CD4-positive, alpha-beta T cell treated with Interleukin-15 for 4 hours (primary cell): ENCODE measurements at places on chromosomes 5 and 9.
A peak's percentile ranks its signal among the peaks of the same experiment; 100 is the strongest.

DNA sequence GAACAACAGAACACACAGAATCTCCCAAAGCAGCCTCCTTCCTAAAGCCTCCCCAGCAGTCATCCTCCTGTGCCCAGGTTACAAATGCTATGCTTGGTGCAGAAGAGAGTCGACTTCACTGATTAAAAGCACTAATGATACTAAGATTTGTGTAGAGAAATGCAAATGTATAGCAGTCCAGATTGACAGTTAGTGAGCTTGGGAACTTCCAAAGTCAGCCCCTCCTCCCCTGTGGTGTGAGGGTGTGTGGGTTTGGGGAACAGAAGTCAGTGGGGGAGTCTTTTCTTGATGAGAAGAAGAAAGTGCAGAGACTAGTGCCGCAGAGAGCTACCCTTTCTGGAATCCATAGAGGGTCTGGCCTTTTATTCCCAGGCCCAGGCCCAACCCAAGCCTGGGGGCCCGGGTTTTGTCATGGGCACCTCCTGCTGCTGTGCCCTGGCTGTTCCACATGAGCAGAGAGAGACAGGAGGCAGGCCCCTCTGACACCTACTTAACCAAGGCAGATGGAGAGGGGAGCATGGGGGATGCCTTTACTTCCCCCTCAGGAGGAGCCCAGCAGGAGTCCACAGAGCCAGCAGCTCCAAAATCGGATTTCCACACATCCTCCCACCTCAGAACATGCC lies 173.3 kb downstream of the DENND1A start:
- no peak for DNase-seq

DNA sequence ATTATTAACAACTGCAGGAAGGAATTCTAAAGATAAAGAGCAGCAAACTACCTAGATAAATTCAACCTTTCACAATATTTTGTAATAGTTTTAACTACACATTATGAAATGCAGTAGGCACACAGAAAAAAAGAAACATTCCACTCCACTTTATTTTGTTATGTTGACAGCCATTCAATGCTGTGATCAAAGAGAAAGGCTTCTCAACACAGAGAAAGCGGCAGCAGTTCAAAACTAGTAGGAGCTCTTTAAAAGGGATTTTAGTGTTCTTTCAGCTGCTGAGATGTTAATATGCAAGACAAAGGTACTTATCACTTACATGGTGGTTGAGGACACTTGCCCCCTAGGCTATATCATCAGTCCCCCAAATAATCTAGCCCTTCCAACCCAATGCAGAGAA lies 11.6 kb downstream of the CEMIP2 start:
- no peak for DNase-seq

- DNase-seq: no peak
Observed at GRCh38 chr5:155136216-155136850, 122.8 kb downstream of the KIF4B start.

DNA sequence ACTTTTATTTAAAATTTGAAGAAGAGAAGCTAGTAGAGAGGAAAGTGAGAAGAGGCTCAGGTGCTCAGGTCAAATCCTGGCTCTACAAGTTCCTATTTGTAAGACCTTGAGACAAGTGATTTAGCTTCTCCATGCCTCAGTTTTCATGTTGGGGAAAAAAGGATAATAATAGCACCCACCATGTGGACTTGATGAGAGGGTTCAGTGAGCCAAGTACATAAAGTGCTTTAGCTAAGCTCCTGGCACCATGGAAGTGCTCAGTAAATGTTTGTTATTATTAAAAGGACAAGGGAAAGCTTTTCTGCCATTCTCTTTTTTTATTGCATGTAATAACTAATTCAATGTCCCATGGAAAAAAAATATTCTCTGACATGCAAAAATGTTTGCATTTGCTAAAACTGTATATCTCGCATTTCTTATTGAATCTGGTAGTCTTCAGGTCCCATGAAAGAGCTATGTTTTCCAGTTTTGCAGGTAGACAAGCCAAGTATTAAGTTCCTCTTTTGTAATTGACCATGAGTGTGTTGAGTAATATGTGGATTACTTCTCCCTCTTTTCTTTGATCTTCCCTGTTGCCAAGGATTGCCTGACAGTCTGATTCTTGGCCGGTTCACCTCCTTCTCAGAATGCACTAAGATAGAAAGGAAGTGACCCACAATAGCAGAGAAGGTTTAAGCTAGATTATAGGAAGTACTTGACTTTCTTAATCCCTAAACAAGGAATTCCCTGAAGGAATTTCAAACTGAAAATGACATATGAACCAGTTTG lies 45.6 kb upstream of the TRIM32 start:
- no peak for DNase-seq

DNA sequence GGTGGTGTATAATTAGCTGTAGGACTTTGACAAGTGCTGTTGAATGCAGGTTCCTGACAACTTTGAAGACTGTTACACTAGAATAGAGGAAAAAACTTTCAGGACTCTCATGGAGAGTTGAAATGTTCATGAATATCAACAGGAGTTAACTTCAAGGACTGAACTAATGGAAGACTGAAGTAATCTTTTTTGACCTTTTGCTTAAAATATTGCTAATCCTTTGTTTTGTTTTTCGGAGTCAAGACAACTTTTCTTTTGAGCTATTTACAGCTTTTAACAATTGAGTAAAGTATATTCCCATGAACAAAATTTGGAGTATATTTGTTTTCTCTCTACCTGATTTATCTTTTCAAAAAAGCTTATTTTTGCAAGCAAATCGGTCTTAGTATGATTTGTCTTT lies 34.1 kb upstream of the MTMR12 start:
- DNase-seq: no peak

- peak; percentile 43 for DNase-seq
Observed at GRCh38 chr5:35672995-35673394, 55.3 kb downstream of the SPEF2 start.

- DNase-seq: no peak
Observed at GRCh38 chr5:61000887-61001286, 55.9 kb downstream of the NDUFAF2 start.

- DNase-seq: no peak
Observed at GRCh38 chr5:135821802-135822201, 12.7 kb upstream of the SLC25A48 start.

GRCh38 chr9:125850106-125850632 lies 103.0 kb downstream of the PBX3 start:
- DNase-seq: no peak

DNA sequence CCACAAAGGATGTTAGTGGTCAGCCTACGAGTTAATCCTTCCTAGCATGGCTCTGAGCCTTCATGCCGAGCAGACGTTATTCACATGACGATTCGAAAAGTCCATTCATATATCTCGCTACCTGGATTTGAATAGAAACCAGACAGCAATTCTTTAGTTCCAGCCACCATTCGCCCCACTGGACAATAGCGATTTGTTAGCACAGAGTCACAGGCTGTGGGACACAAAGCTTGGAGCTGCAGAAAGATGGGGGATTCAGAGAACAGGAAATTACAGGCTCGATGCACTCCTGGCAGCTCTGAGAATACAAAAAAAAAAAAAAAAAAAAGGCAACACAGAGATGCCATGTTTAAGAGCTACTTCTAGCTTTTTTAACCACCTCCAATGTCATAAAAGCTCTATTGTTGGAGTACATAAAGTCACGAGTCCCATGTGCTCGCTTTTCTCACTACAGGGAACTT lies 110.7 kb downstream of the NR6A1 start:
- no peak for DNase-seq

- DNase-seq: no peak
Observed at GRCh38 chr9:123894822-123895221, 35.1 kb downstream of the DENND1A start.

DNA sequence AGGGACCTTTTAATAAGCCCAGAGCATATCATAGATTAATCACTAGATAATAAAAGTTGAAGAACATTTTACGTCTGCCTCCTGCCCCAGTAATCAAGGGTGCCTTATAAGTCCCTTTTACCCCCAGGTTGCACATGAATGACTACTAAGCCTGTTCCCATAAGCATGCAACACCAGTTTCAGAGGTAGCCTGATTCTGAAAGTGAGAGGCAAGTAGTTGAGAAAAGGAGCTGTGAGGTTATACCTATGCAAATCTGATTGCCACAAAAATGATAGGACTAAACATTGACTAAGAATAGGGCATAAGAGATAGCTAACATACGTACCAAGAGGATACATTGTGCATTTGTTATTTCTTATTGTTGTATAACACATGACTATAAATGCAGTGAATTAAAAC lies 681.9 kb downstream of the ISL1 start:
- no peak for DNase-seq

DNA sequence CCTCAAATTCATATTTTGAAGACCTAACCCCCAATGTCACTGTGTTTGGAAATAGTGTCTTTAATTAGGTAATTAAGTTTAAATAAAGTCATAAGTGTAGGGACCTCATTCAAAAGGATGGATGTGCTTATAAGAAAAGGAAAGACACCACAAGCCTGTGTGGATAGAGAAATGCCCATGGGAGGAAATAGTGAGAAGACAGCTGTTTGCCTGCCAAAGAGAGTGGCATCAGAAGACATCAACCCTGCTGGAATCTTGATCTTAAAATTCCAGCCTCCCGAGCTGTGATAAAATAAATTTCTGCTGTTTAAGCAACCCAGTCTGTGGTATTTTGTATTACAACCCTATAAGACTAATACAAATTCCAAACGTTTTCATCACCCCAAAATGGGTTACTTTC lies 1867.9 kb upstream of the NUDT12 start:
- DNase-seq: no peak

DNA sequence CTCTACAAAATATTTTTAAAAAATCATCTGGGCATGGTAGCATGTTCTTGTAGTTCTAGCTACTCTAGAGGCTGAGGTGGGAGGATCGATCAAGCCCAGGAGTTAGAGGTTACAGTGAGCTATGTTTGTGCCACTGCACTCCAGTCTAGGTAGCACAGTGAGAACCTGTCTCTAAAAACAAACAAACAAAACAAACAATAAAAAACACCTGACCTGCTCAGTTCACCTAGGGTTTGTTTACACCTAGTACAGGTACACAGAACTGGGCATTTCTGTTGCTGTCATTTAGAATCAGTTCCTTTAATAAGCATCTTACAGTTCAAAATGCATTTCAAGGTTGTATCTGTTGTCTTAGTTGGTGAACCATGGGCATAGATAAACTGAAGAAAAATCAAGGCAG lies 95.3 kb downstream of the MEGF10 start:
- DNase-seq: no peak

- DNase-seq: no peak
Observed at GRCh38 chr9:91371894-91372293, 10.2 kb upstream of the AUH start.

DNA sequence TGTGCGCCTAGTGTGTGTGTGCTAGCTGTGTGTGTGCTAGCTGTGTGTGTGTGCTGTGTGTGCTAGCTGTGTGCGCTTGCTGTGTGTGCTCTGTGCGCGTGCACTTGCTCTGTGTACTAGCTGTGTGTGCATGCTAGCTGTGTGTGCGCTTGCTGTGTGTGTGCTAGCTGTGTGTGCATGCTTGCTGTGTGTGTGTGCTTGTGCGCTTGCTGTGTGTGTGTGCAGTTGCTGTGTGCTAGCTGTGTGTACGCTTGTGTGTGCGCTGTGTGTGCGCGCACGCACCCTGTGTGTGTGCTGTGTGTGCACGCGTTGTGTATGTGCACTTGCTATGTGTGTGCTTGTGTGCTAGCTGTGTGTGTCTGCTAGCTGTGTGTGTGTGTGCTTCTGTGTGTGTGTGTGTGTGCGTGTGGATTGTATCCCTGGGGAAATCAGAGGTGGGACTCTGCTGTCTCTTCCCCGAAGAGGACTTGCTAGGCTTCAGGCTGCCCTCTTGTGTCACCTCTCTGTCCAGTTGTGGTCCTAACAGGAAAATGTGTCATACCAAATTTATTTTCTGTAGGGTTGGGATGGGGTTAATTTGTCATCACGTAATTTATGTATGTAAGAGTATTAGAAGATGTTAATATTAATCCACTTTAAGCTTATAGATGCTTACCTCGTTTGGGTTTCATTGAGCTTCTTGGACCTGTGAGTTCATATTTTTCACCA lies 38.9 kb downstream of the TPPP start:
- DNase-seq: no peak

GRCh38 chr9:137619240-137620047 lies 639 bp downstream of the EHMT1 start:
- DNase-seq: no peak

- DNase-seq: no peak
Observed at GRCh38 chr5:180823940-180824629, 21.5 kb upstream of the MGAT1 start.

DNA sequence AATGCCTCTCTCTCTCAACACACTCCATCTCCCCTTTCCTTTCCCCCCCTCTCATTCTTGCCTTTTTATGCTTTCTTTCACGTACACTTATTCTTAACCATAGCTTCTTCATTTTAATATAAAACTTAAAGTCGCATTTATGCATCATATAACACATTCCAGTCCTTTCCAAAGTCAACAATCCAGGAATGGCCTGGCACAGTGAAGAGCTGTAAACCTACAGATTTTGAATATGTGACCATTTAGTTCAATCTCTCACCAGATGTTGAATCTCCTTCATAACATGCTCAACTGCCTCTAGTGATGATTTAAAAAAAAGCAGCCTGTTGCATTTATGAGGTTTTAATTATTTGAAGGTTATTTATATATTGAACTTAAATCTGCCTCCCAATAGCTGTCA lies 186.2 kb upstream of the GRAMD2B start:
- no peak for DNase-seq

- no peak for DNase-seq
Observed at GRCh38 chr5:8048920-8049319, 180.0 kb downstream of the MTRR start.

- no peak for DNase-seq
Observed at GRCh38 chr5:108481355-108481931, 99.5 kb upstream of the FBXL17 start.

DNA sequence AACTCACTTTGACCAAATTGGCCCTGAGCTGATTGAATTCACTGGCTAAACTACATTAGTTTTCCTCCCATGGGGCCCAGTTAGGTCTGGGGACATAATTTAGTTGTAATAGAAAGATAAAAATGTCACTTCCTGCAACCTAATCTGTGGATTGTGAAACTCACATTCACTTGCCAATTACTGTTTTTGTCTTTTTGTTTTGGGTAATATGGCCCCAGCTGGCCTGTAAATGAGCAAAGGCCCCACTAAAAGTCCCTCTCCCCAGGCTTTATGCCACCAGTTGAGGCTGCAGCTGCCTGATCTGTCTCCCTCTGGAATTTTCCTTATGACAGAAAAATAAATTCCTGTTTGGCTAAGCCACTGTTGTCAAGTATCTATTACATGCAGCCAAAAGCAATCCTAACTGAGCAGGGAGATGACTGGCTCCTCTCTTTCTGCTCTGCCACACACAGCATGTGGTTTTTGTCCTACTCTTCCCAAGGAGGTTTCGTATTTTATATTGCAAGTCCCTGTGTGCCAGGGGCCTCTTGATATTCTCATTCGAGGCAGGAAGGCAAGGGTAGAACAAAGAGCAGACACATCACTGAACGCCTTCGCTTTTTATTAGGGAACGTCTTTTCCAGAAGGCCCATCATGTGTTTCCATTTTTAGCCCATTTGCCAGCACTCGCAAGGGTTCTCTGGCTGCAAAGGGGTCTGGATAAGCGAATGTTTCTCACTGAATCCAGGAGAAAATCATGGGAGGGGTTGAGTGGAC lies 24.1 kb upstream of the SLC25A48 start:
- no peak for DNase-seq

DNA sequence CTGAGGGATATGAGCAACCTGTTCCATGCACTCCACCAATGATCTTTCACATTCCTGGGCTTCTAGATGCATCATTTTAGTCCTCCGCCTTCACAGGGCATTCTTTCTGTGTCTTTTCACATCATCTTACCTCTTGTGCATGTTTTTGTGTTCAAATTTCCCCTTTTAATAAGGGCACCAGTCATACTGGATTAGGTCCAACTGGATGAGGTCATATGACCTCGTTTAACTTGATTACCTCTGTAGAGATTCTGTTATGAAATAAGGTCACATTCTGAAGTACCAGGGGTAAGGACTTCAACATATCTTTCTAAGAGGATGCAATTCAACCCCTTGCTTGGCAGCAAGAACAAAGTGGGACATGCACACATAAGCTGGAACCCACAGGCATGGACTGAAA lies 335.3 kb upstream of the TLE4 start:
- no peak for DNase-seq
